ENCODE measurements at places on chromosomes 5 and 9. TPM values are rescaled to one million over a fixed set of nuclear protein-coding genes. Genes with fewer than 3 reads are reported as not detected.

GRCh38 chr5:136814619-136815378 is 449.5 kb upstream of the TRPC7 start:
- no peak for DNase-seq

GRCh38 chr9:136535070-136535469 is 10.8 kb downstream of the NOTCH1 start:
- no peak for DNase-seq

Gene UGCG
- 69.0 TPM for total RNA-seq

Gene ZNF883
- total RNA-seq, result 3.6 TPM

Gene SV2C
- 4.9 TPM for total RNA-seq
